Activated CD4-positive, alpha-beta T cell treated with anti-CD3 and anti-CD28 coated beads for 36 hours (primary cell): ENCODE measurements at places on chromosomes 3 and 15. TPM values are rescaled to one million over a fixed set of nuclear protein-coding genes. Genes with fewer than 3 reads are reported as not detected.

GRCh38 chr3:13393427-13394360 is 26.4 kb downstream of the NUP210 start:
- no peaks in the 10 kb centered on the region for H3K4me1 ChIP-seq
- no peak overlapping the region for H3K27ac ChIP-seq
- no peak for DNase-seq
- no peak overlapping the region for H3K4me3 ChIP-seq
- H3K36me3 ChIP-seq, result peaks cover 57% of the 10 kb centered on the region

GRCh38 chr3:175726228-175726627 is 867.1 kb downstream of the NAALADL2 start:
- no peak overlapping the region for H3K27ac ChIP-seq
- H3K36me3 ChIP-seq, result no peaks in the 10 kb centered on the region
- no peak for DNase-seq
- peaks cover 2% of the 10 kb centered on the region for H3K27me3 ChIP-seq

DNA sequence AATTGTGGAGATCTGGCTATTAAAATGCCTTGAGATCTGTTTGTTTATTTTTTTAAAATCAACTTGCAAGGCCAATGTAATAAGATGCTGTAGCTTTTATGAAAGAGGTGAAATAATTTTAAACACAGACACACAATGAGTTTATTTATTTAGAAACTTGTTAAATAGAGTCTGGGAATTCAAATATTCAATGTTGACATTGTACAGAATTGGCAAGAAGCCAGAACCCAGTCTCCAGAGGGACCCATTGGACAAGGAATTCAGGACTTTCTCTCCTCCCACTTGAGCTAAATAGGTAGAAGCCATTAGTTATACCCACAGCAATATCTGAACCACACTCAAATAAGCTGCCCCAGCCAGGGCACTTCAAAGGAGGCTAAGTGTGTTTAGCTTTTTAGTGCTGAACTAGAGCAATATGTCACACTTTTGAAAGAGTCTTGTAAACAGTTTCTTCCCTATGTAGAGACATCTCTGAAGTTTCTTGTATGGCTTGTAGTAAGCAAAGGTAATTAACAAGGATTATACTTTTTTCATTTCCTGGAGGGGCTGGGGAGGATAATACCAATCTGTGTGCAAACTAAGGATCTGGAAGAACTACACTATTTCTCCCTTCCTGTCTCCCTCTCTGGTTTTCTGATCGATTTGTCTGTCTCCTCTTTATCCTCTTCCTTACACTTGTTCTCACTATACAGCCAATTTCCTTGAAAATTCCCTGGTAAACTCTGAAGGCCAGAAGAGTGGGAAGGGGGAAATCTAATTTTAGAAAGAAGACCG is 6.0 kb downstream of the MECOM start:
- H3K4me1 ChIP-seq, result peaks cover 34% of the 10 kb centered on the region
- no peak overlapping the region for H3K4me3 ChIP-seq
- no peak for DNase-seq

DNA sequence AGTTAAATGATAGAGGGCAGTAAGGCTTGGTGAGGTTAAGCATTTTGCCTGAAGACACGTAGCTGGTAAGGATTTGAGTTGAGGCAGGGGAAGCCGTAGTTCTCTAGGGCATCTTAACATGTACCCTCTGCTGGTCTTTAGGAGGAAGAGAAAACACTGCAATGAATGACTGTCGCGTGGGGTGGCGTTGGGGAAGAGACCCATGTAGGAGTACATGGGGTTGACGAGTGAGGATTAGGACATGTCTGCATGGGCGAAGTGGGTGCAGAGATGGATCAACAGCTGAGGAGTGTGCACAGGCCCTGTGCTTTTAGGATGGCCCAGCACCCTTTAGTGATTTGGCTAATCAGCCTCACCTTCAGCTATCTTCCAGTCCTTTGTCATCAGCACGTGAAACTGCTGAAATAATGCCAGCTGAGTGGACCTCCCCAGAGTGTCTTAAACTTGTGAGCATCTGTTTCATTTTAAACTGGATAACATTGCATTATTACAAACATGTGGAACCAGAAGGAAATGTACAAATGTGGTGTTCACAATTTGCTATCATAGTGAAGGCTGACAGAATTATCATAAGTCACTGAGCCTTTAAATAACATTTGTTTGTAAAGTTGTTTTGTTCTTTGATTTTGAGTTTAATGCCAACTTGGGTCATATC is 15.3 kb downstream of the P2RY14 start:
- DNase-seq, result no peak
- no peak overlapping the region for H3K27ac ChIP-seq
- H3K36me3 ChIP-seq, result no peaks in the 10 kb centered on the region
- H3K27me3 ChIP-seq, result peaks cover 5% of the 10 kb centered on the region

GRCh38 chr3:192516820-192517219 is 210.5 kb downstream of the FGF12 start:
- DNase-seq, result no peak
- H3K27ac ChIP-seq, result no peak overlapping the region
- no peak overlapping the region for H3K4me3 ChIP-seq
- peaks cover 39% of the 10 kb centered on the region for H3K27me3 ChIP-seq
- H3K4me1 ChIP-seq, result peaks cover 8% of the 10 kb centered on the region

CHRFAM7A gene
- total RNA-seq, result not detected

GOLGA8K gene
- total RNA-seq, result 0.63 TPM

CCR3 gene
- total RNA-seq, result not detected

PLSCR2 gene
- total RNA-seq, result 0.25 TPM

ARID3B gene
- total RNA-seq, result 23.9 TPM

CD200 gene
- total RNA-seq, result 42.3 TPM
